Jurkat, Clone E6-1 (cell line): ENCODE measurements at places on chromosomes 3 and 15.
A peak's percentile ranks its signal among the peaks of the same experiment; 100 is the strongest.

DNA sequence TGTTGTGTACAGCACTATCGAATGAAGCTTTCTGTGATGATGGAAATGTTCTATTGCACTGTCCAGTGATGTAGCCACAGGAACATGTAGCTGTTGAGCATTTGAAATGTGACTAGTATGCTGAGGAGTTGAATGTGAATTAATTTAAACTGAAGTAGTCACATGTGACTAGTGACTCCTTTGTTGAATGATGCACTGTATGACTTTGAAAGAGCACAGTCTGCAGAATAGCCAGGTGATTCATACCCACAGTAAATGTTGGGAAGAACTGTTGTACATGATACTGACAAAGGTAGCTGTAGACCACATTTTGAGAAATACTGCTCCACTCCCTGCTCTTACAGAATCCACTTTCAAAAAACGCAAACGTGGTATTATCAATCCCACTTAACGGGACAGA, 34.0 kb upstream of the ACTL6A start:
- DNase-seq: no peak

GRCh38 chr3:29415482-29416223, 134.8 kb downstream of the RBMS3 start:
- no peak for DNase-seq

- peak; percentile 45 for DNase-seq
Observed at GRCh38 chr3:180680097-180680430, 775 bp upstream of the CCDC39 start.

GRCh38 chr3:38119248-38119544, 17.7 kb downstream of the ACAA1 start:
- DNase-seq: no peak
